Hepatocyte (in vitro differentiated cells): ENCODE measurements at places on chromosomes 1 and 21. TPM values are rescaled to one million over a fixed set of nuclear protein-coding genes. Genes with fewer than 3 reads are reported as not detected.

SH2D1B gene
- polyA plus RNA-seq, result not detected in 2 replicates

DNA sequence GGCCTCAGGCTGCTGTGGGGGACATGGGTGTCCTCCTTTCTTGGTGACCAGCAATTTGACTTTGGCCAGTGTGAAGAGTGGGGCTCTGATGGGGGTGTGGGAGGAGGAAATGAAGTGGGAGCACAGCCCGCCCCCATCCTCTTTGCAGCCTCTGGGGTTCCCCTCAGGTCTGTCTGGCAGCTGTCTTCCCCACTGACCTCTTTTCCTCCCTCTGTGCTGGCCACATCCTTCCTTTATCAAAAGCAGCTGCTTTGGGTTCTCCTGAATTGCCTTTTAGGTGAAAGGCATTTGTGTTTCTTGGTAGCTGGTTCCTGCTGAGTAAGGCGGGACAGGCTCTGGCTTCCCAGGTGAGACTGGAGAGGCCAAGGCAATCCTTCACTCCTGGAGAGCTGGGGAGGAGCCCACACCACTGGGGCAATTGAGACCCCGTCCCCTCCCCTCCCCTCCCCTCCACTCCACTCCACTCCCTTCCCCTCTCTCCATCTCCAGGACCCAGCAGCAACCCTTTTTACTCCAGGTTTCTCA, 24.9 kb downstream of the PCAT6 start:
- no peak for DNase-seq

RALGPS2 gene
- 9.3 and 9.5 TPM in 2 replicates for polyA plus RNA-seq

GRCh38 chr1:202145068-202145743, 669 bp upstream of the ARL8A start:
- no peak for DNase-seq

GRCh38 chr1:226814751-226815537, 55.5 kb upstream of the PSEN2 start:
- peak; percentile 89 for DNase-seq

FCGR3B gene
- 0.40 TPM in 1 of 2 replicates, not detected in the other for polyA plus RNA-seq

GCSAML gene
- polyA plus RNA-seq, result not detected in 2 replicates

DNA sequence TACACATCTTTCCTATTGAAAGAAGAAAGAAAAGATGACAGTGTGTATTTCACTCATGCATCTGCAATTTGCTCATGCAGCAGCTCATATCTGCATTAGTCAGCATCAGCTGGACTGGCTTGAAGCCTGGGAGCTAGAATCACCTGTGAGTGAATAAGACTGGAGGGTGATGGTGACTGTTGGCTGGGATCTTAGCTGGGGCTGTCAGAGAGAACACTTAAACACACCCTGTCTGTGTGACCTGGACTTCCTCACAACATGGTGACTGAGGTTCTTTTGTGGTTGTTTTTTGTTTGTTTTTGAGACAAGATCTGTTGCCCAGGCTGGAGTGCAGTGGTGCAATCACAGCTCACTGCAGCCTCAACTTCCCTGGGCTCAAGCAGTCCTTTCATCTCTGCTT, 24.9 kb downstream of the KLHDC7A start:
- DNase-seq, result no peak

DNA sequence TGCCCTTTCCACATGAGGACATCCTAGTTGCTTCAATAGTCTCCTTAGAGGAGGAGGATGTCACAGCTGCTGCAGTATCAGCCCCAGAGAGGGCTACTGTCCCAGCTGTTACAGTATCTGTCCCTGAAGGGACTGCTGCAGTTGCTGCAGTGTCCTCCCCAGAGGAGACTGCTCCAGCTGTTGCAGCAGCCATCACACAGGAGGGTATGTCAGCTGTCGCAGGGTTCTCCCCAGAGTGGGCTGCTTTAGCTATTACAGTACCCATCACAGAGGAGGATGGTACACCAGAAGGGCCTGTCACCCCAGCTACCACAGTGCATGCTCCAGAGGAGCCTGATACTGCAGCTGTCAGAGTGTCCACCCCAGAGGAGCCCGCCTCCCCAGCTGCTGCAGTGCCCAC, 78.5 kb upstream of the BMP8A start:
- no peak for DNase-seq

DNA sequence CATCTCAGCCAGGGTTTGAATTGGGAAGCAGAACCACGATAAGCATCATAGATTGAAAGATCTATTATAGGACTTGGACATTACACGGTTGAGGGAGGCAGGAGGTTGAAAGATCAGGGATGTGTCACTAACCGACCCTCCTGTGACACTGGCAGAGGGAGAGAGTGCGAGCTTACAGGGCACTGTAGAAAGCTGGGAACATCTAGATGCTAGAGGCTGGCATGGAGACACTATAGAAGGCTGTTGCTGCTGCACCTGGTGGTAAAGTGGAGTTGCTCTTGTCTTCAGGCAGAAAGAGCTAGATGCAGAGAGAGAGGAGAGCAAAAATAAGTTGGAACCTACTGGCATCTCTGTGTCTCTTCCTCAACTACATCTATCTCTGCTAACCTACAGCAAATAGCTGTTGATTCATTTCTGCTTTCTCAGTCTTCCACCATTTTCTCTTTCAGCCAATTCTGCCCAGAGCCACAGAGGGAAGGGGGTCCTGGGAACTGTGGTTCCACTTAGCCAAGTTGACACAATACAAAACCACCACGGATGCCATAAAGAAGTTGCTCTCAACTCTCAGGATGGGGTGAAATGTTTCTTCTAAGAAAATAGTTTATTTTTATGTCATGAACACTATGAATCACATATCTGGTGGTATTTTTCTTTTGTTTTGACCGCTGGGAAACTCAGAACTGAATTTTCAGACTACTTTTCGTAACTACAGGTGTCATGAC, 155.9 kb downstream of the ZNF281 start:
- DNase-seq, result no peak

GRCh38 chr21:38417726-38418125, 80.6 kb downstream of the ERG start:
- DNase-seq, result no peak

DNA sequence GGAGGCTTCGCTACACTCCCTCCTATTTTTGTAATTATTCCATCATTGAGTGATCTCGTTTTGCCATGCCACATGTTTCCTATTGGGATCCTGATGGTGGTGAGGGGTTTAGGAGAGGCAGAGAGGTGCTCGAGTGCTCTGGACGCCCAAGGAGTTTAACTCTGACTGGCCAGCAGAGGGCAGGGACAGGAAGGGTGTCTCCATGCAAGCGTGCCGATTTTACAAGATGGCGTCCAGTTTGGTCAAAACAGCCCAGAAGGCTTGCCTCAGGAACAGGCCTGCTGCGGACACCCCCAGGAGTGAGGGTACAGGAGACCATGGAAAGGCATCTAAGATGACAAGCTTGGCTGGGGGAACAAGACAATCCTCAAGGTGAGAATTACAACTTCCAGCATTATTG, 33.8 kb upstream of the KCNE2 start:
- DNase-seq, result no peak

- DNase-seq, result no peak
These were observed 46.5 kb downstream of the SAMD13 start for GRCh38 chr1:84347932-84348555.

GRCh38 chr21:32044205-32045180, 171.7 kb downstream of the HUNK start:
- DNase-seq, result no peak

GRCh38 chr1:193819376-193819775, 633.0 kb upstream of the B3GALT2 start:
- DNase-seq, result no peak

GRCh38 chr1:92536211-92536979, 49.7 kb upstream of the GFI1 start:
- no peak for DNase-seq

DNA sequence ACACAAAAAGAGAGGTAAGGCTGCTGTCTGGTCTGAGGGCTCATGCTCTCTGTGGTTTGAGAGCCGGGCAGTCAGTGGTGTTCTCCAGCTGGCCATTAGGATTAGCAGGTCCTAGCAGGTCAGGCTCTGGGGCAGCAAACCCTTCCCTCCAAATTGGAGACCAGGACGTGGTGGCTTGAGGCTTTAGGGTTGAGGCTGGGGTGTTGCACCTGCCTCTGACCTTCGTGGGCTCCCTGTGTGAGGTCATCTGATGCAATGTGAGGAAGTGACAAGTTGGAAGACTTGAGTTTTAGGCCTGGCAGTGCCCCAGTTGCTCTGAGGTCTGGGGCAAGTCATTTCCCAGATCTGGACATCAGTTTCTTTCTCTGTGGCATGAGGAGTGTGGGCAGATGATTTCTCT, 24.4 kb downstream of the SZRD1 start:
- DNase-seq, result no peak

GRCh38 chr1:14265495-14265894, 333.0 kb upstream of the KAZN start:
- DNase-seq, result no peak

DNA sequence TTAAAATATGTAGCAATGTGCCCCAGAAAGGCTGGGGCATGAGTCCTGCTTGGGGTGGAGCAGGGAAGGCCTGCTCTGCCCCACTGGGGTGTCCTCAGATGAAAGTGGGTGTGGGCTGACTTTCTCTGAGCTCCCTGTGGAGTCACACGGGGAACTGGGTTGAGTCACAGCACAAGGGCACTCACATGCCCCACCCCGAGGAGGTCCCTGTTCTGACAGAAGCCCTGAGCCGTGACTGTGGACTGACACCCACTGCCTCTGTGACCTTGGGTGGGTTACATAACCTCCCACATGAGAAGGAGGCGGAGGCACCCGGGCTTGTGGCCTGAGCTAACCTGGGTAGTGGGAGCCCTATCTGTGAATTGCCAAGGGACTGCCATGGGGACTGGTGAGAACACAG, 52.5 kb upstream of the TINAGL1 start:
- DNase-seq, result peak; percentile 55

DNA sequence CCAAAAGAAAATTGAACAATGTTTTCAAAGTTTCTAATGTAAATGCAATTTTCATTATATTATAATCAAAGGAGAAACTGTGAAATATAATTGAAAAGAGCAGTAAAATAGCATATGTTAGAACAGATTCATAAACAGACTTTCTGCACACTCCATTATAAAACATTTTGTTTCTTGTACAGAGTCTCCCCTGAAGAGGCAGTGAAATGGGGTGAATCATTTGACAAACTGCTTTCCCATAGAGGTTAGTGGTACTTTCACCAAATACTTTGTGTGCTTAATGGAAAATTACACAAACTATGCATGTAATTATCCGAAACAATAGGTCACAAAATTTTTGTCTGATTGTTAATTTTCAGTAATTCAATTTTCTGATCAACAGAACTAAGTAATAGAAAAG, 1.9 kb downstream of the RGS18 start:
- no peak for DNase-seq

RTCA gene
- 37.2 and 43.7 TPM in 2 replicates for polyA plus RNA-seq

- DNase-seq, result no peak
These were observed 965 bp upstream of the SH2D5 start for GRCh38 chr1:20733360-20733975.

GRCh38 chr21:24955275-24955961, 651.9 kb downstream of the MRPL39 start:
- no peak for DNase-seq

EDARADD gene
- 1.3 and 1.7 TPM in 2 replicates for polyA plus RNA-seq

DNA sequence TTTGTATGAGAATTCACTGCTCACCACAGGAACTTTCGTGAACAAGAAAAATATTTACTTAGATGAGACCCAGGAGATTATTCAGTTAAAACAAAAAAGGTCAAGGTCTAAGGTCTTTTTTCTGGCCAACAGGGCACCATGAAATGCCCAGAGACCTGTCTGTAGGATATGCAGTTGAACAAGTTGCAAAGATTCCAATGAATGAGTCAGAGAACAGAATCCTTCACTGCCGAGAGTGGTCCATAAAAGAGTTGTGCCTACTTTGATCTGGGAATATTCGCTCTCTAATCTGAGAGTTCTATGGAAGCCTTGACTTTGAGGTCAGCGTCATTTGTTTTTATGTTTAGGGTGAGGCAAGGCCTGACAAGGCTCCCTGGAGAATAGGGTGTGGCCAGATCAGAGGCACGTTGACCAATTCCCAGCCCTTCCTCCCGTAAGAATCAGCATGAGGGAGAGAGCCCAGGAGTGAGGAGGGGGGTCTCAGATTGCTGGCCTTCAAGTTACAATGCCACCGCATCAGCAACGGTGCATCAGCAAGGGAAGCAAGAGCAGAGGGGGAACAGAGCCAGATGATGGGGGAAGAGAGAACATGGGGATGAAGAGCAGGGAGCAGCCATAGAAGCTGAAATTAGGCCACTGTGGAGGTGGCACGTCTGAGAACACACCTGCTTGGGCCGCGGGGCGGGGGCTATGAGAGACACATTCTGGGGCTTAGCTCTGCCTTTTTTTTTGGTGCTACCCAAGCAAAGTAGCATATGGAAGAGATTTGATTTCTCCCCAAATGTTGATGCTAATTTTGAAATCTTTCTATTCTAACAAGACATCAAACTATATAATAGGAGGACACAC, 206.4 kb upstream of the RAB4A start:
- DNase-seq, result no peak

GRCh38 chr1:2300004-2300771, 72.1 kb downstream of the SKI start:
- DNase-seq, result no peak

CYYR1 gene
- 4.9 and 6.6 TPM in 2 replicates for polyA plus RNA-seq

DNA sequence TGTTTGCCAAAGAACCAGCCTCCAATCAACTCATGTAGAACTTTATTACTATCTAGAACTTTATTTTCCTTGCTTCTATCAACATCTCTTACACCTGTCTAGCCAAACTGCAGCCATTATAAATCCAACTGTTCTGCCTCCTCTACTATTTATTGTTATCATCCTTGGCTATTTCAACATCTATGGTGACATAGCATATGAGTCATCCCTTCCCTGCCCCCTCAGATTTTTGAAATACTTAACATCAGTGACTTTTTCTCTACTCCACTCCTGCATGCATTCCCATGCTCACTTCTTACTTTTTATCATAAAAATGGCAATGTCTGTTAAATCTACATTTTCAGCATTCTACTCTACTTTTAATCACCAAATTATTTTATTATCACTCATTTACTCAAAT, 544.9 kb upstream of the NEGR1 start:
- DNase-seq, result no peak

DNA sequence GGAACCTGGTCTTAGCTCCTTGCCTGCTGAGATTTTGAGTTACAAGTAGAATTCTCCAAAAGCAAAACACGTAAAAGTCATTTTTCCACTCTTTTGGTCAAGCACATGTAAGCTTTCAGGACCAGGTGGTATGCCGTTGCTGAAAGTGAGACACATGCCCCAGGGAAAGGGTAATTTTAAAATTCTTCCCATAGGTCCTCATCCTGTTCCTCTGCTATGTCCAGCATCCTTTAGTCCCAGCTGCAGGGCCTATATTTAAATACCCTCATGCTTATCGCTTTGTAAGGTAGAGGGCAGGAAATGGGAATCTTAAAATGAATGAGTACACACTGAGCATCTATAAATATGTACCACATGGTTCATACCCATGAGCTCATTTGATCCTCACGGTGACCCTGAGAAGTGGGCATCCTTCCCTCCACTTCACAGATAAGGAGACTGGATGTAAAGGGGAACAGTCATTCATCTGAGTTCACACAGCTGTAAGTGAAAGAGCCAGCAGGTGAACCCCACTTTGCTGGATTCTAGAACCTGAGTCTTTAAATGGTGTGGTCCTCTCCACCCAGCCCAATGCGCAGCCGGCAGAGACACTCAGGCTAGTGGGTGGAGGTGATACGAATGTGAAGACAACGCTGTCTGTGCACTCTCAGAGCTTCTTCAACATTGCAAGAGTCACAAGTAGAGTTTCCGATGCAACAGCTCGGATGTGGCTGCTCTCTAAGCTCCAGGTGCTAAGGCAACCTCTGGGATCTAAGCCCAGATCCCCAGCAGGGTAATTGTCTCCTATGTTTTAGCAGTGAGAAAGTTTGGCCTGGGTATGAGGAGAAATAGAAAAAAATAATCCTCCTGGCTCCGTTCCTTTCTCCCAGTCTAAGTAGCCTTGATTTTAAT, 163.5 kb downstream of the PLXNA2 start:
- no peak for DNase-seq

OPRD1 gene
- 0.08 and 0.12 TPM in 2 replicates for polyA plus RNA-seq
